ENCODE measurements at places on chromosomes 2 and 18.

GRCh38 chr2:237393523-237393922 lies 20.4 kb downstream of the COL6A3 start:
- no peak for DNase-seq

DNA sequence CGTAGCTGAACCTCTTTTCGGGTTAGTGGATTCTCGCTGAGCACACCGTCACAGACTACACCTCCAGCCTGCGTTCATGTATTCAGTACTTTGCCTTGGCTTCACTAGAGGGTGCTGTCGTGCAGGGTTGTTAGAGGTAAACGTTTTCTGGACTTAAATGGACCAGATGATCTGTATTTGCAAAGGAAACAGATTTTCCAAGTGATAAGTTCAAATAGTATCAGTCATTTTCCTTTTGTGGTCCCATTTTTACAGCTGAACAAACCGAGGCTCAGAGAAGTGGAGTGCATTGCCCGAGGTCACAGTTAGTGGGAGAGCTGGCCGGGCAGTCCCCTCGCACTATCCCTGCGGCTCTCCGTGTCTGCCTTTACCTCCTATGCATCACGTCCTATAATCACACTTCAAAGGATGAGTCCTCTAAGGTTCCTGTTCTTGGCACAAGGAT lies 125.9 kb downstream of the MAP4K4 start:
- no peak for DNase-seq

- no peak for DNase-seq
These were observed 134.1 kb downstream of the FMNL2 start for GRCh38 chr2:152468899-152469692.

DNA sequence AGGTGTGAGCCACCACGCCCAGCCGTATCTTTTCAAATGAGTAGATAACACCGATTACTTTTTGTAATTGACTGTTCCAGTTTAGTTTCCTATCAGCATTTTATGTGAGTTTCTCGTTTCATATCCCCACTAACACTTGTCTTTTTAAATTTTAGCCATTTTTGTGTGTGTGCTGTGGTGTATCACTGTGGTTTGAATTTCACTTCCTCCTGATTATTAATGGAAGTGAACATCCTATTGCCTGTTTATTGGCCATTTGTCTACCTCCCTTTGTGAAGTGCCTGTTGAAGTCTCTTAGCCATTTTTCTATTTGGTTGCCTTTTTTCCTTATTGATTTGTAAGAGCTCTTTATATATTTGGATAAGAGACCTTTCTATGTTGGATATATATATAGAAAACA lies 91.7 kb upstream of the STON1 start:
- DNase-seq: no peak

GRCh38 chr2:40401896-40402295 lies 50.0 kb downstream of the SLC8A1 start:
- no peak for DNase-seq

DNA sequence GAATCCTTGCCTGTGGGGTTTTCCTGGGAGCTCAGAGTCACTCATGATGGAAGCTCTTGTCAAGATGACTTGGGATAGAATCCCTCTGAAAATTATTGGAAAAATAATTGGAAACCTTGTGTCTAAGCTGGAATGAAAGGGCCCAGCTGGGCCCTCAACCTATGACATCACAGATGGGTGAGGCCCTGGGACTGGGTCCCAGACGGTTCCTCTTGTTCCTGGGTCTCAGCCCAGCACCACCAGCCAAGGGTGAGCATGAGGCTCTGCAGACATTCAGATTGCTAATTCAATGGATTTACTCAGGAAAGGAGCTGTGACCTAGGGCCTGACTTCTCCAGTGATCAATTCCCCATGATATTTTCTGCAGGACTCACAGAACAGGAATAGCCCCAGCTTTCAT lies 188.3 kb upstream of the MYT1L start:
- DNase-seq: no peak

GRCh38 chr18:2538236-2538635 lies 33.1 kb downstream of the METTL4 start:
- no peak for DNase-seq

GRCh38 chr18:40031435-40031834 lies 1923.6 kb upstream of the PIK3C3 start:
- no peak for DNase-seq

GRCh38 chr18:77105028-77105427 lies 27.6 kb downstream of the MBP start:
- DNase-seq: peak; percentile 5

DNA sequence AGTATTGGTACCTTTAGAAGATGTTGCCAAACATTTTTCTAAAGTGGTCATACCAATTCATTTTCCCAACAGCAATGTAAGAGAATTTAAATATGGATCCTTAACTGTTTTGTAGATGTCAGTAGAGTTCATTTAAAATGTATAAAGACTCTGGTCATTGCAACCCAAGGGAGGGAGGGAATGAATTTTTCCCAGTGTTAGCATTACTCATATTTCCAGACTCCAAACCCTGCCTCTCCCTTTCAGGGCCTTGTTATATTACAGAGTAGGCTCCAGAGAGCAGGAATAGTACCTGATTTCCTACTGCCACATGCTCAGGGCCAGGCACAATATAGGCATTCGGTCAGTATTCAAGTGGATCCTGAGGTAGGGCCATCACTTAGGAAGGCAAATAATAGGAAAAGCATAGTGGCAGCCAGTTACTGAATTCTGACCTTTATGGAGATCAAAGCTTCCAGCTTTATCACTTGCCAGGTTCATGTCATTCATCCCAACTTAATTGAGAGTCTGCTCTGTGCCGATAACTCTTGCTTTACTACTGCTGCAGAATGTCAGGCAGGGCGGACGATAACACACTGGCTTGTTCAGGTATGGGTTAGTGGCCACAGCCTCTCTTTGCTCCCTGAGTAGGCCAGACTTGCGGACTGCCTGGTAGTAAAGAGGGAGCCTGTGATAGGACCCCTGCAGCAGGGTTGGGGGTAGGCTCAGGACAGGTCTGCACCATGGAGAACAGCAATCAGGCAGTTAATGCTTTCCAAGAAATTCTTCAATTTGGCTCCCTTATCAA lies 75.3 kb downstream of the OSBPL6 start:
- no peak for DNase-seq

DNA sequence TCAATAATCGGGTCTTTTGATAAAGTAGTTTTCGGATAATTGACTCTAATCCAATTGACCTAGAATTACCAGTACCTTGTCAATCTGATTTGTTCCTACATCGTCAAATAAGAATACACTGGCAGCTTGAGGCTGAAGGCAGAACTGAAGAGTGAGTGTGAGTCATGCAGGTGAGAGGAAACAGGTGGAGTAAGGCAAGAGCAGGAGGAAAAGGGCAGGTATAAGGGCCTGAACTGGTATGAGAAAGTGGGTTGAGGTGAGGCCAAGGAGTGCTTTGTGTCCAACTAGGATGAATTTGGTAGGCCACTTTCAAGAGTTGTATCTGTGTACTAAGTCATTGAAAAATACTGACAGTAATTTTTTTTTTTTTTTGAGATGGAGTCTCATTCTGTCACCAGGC lies 186.0 kb downstream of the ZNF385B start:
- no peak for DNase-seq

- DNase-seq: no peak
These were observed 126.7 kb downstream of the TWIST2 start for GRCh38 chr2:238974501-238975166.

- DNase-seq: no peak
These were observed 2.6 kb downstream of the IL1R1 start for GRCh38 chr2:102145107-102145506.

GRCh38 chr2:73297586-73297985 lies 4.2 kb upstream of the EGR4 start:
- DNase-seq: no peak

GRCh38 chr2:240589850-240590525 lies 3.5 kb downstream of the CAPN10 start:
- DNase-seq: no peak

DNA sequence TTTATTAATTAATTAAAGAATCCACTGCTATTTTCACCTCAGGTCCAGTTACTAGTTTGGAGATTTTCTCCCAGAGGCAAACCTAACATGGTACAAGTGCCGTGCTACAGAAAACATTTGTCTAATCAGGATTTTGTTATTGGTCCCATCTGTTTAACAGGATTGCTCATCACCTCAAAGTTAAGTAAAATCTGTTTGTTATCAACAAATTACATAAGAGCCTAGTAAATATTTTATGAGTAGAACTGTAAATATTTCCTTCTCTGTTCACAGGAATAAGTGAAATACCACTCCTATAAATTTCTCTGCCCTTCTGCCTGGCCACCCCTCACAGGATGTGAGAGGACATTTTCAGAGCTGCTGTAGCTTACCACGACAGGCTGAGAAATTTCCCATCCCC lies 200.2 kb downstream of the RAD51AP2 start:
- no peak for DNase-seq

GRCh38 chr18:21456428-21457178 lies 143.9 kb downstream of the ESCO1 start:
- DNase-seq: no peak

DNA sequence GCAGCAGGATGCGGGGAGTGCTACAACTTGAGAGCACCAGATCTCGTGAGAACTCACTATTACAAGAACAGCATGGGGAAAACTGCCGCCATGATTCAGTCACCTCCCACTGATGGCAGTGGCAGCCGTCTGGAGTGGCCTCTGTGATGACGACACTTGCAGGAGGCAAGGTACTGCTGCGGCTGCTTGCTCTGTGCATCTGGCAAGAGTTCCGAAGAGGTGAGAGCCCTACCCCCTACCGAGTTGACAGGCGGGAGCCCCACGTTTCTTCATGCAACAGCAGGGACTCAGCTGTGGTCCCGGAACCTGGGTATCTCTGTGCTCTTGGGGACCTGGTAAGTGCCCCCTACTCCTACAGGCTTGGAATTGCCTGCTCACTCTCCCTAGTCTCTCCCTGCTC lies 1672.7 kb upstream of the TMEFF2 start:
- DNase-seq: peak; percentile 91

DNA sequence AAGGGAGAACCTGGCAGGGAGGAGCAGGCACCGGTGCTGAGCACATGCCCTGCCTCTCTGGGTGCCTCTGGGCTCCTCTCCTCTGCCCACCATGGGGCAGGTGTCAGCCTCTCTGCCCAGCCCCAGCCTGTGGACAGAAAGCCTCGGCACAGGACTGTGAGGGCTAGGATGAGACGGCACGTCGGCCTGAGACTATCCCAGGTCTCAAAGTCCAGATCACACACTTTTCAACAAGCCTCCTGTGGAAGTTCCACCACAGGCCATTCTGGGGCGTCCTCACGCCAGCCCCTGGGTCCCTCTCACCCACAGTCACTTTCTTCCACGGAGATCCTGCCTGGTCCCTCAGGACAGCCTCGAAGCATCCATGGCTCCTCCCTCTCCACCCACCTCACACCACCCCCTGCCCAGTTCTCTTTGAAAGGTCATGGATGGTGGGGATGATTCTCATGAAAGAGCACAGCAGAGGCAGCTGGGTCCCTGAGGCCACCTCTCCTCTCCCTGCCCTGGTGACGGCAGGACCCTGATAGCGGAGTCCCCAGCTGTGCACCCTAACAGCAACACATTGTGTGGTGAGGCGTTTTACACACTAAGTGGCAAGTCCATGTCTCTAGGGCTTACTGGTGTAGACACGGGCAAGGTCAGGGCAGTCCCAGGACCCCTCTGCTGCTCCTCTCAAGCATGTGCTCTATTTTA lies 569.4 kb upstream of the SALL3 start:
- peak; percentile 64 for DNase-seq

GRCh38 chr2:141109633-141110032 lies 1021.2 kb downstream of the LRP1B start:
- no peak for DNase-seq

DNA sequence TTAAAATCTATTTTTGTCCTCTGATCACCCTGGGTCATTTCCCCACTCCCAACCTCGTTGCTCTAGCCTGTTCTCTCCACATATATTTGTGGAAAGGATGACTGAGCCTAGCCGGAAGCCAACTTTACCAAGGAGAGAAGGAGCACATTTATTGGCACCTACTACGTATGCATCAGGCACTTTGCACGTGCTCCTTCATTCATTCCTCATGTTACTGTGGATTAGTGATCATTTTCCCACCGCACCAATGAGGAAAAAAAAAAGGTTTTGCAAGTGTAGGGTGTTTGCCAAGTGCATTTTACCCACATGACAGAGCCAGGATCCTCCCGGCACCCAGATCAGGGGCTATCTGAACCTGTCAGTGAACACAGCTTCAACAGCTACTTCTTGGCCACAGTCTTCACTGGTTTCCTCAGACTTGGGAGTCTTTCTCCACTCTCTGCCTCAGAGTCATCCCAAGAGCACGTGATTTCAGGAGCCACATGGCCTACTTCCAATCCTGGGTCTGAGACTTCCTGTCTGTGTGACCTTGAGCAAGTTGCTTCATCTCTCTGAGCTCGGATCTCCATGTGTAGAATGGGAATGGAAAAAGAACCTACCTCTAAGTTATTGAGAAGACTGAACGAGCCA lies 1.9 kb upstream of the C1QL2 start:
- no peak for DNase-seq

DNA sequence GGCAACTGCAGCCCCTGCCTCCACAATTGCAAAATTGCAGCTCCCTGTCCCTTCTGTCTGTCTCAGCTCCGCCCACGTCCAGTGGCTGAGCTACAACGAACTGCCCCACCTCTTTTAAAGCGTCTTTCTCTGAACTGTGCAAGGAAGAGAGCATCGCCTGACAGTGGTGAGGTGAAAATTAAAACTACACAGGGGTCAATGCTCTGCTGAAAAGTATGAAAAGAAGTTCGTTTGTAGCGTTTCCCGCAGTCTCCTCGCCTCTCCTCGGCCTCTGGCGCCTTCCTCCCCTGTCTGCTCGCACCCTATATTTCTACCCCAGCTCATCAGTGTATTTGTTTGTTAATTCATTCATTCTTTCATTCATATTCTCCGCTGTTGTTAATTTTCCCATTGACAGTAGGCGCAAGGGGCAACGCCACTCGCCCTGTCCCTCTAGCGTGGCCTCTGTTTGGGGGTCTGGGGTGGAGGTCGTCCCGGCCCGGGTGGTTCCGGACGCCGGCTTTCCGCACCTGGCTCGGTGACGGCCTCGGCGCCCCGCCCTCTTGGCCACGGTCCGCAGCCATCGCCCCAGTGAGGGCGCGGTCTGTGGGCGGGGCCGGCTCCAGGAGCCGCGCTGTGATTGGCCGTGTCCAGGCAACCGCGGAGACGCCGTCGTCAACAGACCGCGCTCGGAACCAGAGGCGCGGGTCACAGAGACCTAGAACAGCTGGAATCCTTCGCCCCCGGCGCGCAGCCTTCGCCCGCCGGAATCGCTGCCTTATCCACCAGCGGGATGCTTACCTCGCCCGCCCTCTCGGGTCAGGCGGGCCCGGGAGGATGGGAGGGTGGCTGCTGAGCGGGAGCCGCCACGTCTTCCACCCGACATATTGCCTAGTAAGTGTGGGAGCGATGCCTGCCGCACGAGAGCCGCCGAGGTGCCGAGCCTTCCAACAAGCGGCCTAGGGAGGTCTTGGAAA lies at the start of gene VWA3B:
VWA3B (plus strand) TSS at position 677 of the 956 bp plus-strand sequence. CDS start 5,926 bp downstream, outside the sequence.
- no peak for DNase-seq

- no peak for DNase-seq
These were observed 12.1 kb upstream of the GREB1 start for GRCh38 chr2:11521775-11522174.

GRCh38 chr18:46302528-46303485 lies 198.6 kb downstream of the HAUS1 start:
- DNase-seq: no peak

GRCh38 chr2:14778015-14778414 lies 145.5 kb downstream of the LRATD1 start:
- no peak for DNase-seq

- DNase-seq: no peak
These were observed 79.2 kb upstream of the IL1R2 start for GRCh38 chr2:101912545-101912944.

- DNase-seq: no peak
These were observed 120.7 kb downstream of the ATAD2B start for GRCh38 chr2:23806201-23806600.
